Left lung (tissue), 14 donors: ENCODE measurements at places on chromosomes 5 and 9.
A peak's percentile ranks its signal among the peaks of the same experiment; 100 is the strongest.

GRCh38 chr5:135269931-135270421 lies 129.1 kb downstream of the MACROH2A1 start:
- no peak for DNase-seq

- DNase-seq = no peak
Observed at GRCh38 chr5:2030131-2030530, 147.4 kb upstream of the IRX4 start.

DNA sequence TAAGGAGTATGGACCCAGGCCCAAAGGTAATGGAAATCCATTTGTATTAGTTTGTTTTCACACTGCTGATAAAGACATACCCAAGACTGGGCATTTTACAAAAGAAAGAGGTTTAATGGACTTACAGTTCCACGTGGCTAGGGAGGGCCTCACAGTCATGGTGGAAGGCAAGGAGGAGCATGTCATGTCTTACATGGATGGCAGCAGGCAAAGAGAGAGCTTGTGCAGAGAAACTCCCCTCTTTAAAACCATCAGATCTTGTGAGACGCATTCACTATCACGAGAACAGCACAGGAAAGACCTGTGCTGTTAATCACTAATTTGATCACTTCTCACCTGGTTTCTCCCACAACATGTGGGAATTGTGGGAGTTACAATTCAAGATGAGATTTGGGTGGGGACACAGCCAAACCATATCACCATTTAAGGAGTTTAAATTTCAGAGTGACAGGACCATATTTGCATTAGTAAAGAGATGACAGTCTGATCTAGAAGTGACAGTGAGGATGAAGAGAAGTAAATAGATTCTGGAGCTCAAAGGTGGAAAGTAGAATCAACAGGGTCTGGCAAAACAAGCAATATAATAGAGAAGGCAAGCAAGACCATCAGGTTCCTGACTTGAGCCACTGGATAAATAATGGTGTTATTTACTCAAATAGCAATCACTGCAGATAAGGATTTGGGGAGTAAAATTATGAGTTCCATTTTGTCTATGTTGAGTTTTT lies 7.5 kb upstream of the FAM169A start:
- no peak for DNase-seq

- peak; percentile 80 for DNase-seq
Observed at GRCh38 chr5:151770383-151771258, 1.1 kb upstream of the G3BP1 start.

DNA sequence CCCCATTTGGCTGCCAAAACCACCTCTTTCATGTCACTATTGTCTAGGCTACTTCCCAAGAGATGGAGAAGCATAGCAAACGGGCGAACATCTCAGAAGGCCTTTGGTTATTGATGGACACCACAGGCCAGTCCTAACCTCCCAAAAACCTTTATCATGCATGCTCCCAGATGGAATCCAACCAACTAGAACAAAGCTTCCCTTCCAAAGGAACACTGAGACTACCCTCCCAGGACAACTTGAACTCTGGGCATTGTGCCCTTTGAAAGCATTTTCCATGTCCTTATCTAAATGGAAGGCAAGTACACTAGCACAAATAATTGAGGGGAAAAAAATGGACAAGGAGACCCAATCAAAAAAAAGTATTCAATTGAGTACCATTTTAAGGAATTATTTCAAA lies 65.6 kb downstream of the SPOCK1 start:
- DNase-seq = no peak

GRCh38 chr9:138022121-138022741 lies 144.6 kb downstream of the CACNA1B start:
- DNase-seq = no peak

DNA sequence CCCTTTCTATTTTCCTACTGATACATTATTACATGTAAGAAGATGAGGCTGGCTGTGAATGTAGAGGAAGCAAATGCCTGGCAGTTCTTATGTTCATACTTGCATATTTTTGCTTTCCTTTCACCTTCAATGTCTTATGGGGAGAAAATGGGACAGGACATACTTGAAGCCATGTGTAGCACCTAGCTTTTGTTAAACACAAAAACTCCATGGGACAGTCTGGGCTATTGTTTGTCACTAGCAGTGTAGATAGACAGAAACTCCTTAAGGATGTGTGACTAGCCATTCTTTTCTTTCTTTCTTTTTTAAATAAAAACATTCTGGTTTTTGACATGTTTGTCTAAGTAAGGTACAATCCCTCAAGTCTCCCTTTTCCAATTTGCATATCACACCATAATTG lies 122.7 kb downstream of the ARL15 start:
- no peak for DNase-seq
